ENCODE measurements at places on chromosomes 16 and 17.

DNA sequence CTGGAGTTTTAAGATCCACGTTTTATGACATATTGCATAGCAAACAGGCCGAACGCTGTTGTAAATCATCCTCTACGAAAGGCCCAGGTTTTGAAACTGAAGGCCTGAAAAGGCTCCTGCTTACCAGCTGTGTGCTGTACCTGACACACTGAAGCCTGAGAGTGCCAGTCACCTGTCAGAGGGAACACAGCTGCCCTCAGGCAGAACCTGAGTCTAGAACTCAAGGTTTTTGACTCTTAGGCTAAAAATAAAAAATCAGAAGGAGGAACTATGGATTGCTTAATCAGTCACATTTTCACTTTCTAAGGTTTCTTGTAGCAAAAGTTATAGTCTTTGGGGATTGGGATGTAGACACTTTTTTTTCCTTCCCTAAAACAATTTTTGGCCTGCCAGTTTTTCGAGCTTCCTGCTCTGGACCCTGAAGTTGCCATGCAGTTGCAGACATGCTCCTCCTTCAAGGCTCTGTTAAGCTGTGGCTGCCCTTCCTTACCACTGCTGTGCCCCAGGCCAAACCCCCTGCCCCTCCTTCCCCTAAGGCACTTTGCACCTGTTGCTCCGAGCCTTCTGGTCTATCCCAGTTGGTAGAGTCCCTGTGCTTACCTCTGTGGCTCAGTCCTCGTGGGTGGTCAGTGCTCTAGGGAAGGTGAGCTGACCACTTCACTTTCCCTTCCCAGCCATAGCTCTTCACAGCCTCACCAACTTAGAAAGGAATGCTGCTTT lies 56.6 kb downstream of the TENT4B start:
- peak; percentile 25 for DNase-seq

GRCh38 chr17:77735081-77735565 lies 223.4 kb upstream of the TNRC6C start:
- DNase-seq = peak; percentile 35

GRCh38 chr16:28110074-28110473 lies 46.6 kb upstream of the GSG1L start:
- peak; percentile 72 for DNase-seq

DNA sequence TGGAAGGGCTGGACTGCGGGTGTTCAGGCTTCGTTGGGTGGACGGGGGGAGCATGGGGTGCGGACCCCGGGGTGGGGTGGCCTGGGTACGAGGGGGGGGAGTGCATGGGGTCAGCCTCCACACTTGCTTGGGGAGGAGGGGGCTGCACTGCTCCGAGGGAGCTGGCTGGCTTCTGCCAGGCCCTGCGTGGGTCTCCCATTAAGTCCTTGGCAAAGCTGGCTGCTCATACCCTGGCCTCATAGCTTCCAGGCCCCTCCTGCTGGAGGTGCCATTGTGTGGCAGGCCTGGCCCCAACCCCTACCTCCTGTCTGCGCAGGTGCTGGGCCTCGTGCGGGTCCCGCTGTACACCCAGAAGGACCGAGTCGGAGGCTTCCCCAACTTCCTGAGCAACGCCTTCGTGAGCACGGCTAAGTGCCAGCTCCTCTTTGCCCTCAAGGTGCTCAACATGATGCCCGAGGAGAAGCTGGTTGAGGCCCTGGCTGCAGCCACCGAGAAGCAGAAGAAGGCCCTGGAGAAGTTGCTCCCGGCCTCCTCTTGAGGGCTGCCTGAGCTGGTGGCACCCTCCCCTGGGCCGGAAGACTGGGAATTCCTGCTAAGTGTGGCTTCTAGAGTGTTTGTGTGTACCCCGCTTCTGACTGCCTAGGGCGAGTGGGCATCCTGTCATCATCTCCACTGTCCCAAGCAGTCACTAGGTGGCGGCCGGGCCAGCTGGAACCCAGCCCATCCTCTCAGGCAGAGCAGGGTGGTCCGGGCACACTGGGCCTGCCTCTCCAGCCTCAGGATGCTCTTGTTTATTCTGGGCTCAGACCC lies 1.5 kb downstream of the NUDT16L1 start:
- no peak for DNase-seq

- peak; percentile 44 for DNase-seq
Observed at GRCh38 chr17:64739316-64740058, 77.4 kb upstream of the SMURF2 start.
